Sigmoid colon (tissue), 7 donors: ENCODE measurements at places on chromosomes 3 and 15. TPM values are rescaled to one million over a fixed set of nuclear protein-coding genes. Genes with fewer than 3 reads are reported as not detected.

- no peak overlapping the region for H3K4me3 ChIP-seq
- no peaks in the 10 kb centered on the region for H3K4me1 ChIP-seq
- no peak for DNase-seq
- no peak overlapping the region for H3K27ac ChIP-seq
- H3K36me3 ChIP-seq, result no peaks in the 10 kb centered on the region
- H3K27me3 ChIP-seq, result no peaks in the 10 kb centered on the region
Measured at GRCh38 chr3:142858043-142858442, 30.8 kb downstream of the PCOLCE2 start.

DNA sequence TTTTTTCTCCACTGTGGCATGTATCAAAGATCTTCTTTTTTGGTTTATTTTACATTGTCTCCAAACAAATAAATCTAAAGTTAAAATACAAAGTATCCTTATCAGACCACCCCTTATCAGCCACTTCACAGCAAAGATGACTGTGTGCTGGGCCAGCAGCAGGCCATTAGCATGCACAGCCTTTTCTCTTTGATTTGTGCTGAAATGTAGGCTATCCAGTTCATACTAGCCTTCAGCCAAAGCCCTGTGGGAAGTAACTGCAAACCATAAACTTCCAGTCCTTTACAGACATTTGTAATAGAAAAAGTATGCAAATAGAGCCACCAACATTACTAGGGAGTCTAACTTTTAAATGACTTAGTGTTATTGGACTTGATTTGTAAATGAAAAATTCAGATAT lies 816.3 kb downstream of the FHIT start:
- no peaks in the 10 kb centered on the region for H3K4me1 ChIP-seq
- no peaks in the 10 kb centered on the region for H3K27me3 ChIP-seq
- DNase-seq, result no peak
- no peak overlapping the region for H3K27ac ChIP-seq

DNA sequence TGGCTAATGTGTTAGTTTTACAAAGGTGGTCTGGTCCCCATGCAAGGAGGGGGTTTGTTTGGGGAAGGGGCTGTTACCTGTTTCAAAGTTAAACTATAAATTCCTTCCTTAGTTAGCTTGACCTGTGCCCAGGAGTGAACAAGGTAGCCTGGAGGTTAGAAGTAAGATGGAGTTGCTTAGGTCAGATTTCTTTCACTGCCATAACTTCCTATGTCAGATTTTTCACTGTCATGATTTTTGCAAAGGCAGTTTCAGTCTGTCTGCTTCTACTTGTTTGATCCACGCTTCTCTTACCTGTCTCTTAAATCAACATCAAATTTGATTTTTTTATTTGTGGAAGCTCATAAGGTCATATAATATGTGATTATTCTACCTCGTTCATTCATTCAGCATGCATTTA lies 28.6 kb downstream of the STARD9 start:
- no peaks in the 10 kb centered on the region for H3K36me3 ChIP-seq
- no peak for DNase-seq
- no peak overlapping the region for H3K27ac ChIP-seq
- no peaks in the 10 kb centered on the region for H3K4me1 ChIP-seq
- no peak overlapping the region for H3K4me3 ChIP-seq
- no peaks in the 10 kb centered on the region for H3K27me3 ChIP-seq

GRCh38 chr3:130379274-130379673 lies 33.8 kb downstream of the COL6A5 start:
- no peak overlapping the region for H3K4me3 ChIP-seq
- H3K27ac ChIP-seq, result no peak overlapping the region
- no peaks in the 10 kb centered on the region for H3K36me3 ChIP-seq
- no peak for DNase-seq

- H3K27me3 ChIP-seq, result no peaks in the 10 kb centered on the region
- DNase-seq, result no peak
- no peaks in the 10 kb centered on the region for H3K36me3 ChIP-seq
- H3K27ac ChIP-seq, result no peak overlapping the region
Measured at GRCh38 chr3:107651782-107652181, 129.0 kb downstream of the BBX start.

DNA sequence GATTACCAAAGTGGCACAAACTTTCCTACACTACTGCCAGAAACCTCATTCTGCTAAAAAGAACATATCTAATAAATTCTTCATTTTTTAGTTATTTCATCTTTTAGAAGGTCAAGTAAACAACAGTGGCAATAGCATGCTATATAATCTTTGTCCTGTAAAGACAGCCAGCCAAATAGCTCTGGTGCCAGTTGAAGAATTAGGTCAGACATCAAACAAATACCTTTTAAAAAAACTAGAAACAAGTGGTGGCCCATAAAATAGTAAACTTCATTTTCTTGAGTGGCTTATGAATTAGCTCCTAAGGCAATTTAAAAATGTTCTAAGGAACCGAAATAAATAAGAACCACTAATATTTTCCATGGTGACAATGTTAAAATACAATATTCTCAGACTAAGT lies 19.5 kb downstream of the CCDC14 start:
- no peak overlapping the region for H3K4me3 ChIP-seq
- H3K27ac ChIP-seq, result no peak overlapping the region
- no peak for DNase-seq
- no peaks in the 10 kb centered on the region for H3K4me1 ChIP-seq
- H3K36me3 ChIP-seq, result peaks cover 11% of the 10 kb centered on the region

- DNase-seq, result no peak
- H3K4me3 ChIP-seq, result no peak overlapping the region
- no peaks in the 10 kb centered on the region for H3K36me3 ChIP-seq
- no peaks in the 10 kb centered on the region for H3K4me1 ChIP-seq
Measured at GRCh38 chr15:100769975-100770340, 109.7 kb upstream of the ALDH1A3 start.

The ALG3 gene
- 36.0 TPM for total RNA-seq

The SLC27A2 gene
- 0.33 TPM for total RNA-seq

The CNTN4 gene
- total RNA-seq, result 7.5 TPM

The FRMD5 gene
- total RNA-seq, result 0.66 TPM

The CHRNB4 gene
- 1.4 TPM for total RNA-seq

The ZNF80 gene
- not detected for total RNA-seq
